ENCODE measurements at places on chromosomes 12 and 14.

- DNase-seq: no peak
Measured at GRCh38 chr12:117101953-117102799, 3.0 kb upstream of the TESC start.

GRCh38 chr12:100857971-100858370, 63.4 kb downstream of the ANO4 start:
- DNase-seq: no peak

DNA sequence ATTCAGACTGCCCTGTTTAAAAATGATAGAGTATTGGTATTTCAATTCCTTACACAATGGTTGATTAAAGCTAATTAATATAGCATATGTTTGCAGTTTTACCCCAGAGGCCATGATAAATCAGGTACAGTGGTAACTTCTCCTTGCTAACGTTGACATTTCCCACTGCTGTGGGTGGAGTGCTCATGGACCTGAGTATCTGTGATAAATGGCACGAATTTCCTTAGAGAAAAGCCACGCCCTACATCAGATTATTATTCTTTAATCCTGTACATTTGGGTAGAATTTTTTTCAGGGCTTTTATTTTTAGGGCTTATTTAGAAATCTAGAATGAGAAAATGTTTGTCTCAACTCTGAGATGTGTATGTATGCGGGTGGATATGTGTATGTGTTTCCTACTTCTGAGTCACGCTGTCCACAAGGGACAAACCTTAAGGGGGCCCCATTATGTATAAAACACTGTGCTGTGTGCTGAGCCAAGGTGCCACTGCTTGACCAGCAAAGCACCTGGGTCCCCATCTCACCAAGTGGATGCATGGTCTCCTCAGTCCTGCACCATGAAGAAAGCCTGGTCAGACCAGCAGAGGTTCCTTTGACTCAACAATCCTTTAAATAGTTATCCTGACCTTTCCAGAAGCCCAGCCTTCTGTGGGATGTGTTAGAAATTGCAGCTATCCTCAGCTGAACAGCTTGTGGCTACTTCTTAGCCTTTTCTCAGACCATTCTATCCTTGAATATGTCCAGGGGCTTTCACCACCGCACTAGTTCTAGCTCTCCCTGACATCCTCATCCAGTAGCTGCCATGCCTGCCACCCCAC, 57.9 kb upstream of the STK38L start:
- no peak for DNase-seq

- DNase-seq: no peak
Measured at GRCh38 chr14:58815794-58816193, 178.0 kb downstream of the DACT1 start.

DNA sequence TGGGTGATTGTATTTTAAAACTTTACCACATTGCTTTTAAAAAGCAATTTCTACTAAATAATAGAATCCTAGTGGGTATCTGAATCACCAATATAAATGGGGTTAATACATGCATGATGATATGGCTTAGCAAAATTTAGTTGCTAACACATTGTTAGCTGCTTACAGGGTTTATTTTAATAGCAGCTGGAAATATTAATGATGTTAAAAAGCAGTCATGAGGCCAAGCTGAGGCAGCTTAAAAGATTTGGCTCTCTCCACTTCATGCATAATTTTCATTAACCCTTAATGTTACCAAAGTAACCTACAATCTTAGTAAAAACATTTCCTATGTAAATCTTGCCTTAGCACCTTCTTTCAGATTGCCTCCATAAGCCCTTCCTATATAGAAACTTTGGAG, 49.2 kb upstream of the CNOT2 start:
- DNase-seq: no peak

GRCh38 chr12:10213168-10214135, 775 bp downstream of the GABARAPL1 start:
- peak; percentile 94 for DNase-seq

DNA sequence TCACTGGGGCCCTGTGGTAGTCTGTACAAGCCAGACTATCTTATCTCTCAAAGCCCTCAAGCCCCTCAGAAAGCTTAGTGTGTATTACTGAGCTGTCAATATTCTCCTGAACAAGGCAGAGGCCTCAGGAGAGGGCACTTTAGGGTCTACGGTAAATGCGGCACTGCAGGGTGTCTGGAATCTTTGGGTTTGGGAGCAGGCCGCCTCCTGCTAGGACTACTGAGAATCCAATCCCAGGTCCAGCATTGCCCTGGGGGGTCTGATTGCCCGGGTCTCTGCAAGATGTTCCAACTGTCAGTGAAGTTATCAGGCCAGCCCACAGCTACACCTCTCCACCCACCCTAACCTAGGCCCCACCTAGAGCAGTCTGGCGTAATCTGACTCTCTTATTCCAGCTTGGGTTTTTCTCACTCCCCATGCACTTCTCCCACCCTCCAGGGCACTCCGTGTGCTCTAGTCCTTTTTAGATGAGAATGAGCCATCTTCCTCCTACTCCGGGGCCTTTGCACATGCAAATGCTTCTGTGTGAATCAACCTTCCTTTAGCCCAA, 4.3 kb upstream of the ZFP36L1 start:
- DNase-seq: no peak

- peak; percentile 65 for DNase-seq
Measured at GRCh38 chr12:6241495-6241894, 41.3 kb downstream of the CD9 start.

Data from cardiac muscle cell (in vitro differentiated cells and primary cell).